ENCODE measurements at places on chromosomes 2 and 18.

DNA sequence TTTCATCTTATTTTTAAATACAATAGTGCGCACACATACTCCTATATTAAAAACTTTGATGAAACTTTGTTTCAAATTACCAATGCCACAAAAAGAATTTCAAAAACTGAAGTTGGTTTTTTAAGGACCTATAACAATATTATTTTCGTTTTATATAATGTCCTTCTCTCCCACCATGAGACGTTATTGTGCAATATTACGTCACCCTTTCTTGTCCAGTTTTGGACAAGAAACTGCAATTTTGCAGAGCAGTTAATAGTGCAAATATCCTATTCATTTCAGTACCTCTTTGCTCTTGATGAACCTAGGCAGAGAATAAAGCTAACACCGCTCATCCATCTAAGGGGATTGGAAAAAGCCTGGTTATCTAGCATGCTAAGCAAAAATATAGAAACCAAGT lies 9.7 kb upstream of the ZNF516 start:
- no peak for DNase-seq

GRCh38 chr2:39521876-39522517 lies 84.9 kb upstream of the MAP4K3 start:
- no peak for DNase-seq

DNA sequence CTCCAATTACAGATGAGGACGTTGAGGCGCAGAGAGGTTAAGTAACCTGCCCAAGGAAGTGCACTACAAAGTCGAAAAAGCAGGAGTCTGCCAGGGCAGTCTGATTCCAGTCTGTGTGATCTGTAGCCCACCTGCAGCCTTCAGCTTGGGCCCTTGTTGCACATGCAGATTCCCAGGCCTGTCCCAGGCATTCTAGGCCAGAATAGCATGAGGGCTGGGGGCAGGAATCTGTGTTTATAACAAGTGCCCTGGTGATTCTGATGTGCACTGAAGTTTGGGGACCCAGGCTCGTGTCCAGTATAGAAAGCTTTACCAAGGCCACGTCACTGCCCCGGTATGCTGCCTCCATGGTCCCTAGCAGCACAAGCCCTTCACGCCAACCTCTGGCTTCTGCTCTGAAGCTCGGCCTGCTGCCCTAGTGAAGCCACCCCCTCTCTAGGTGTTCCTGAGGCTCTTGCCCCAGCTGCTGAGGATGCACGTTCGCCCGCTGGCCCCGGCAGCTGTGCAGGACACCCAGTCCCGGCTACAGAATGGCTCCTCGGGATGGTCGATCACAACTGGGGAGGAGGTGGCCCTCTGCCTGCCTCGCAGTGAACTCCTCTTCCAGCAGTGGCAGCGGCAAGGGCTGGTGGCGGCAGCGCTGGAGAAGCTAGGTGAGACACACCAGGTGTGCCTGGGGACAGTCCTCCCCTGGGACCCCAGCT lies 4.6 kb downstream of the CHRNG start:
- DNase-seq, result no peak

DNA sequence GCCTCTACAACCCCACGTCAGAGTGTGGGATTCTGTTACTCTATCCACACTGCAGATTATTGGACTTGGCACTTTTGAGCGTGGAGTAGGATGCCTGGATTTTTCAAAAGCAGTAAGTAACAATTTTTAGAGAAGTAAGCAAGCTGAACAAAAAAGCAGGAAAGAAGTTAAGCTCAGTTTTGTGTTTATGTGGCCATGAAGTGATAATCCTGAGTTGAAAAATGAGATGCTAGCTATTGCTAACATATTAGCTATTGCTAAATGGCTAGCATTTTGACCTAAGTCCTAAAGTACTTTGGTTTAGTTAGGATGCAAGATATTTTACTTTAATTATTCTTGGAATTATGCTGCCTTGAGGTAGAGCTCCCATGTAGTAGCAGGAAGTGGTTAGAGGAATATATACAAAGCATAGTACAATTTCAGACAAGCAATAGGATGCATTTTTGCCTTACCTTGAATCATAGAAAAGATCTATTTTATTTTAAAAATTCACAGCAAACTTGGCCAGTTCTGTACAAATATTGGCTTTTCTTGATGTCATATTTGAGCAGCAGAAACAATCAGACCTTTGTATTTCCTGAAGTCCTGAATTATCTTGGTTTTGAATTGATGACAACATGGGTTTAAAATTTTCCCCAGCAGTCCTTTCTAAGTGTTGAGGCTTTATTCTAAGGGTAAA lies 74.6 kb downstream of the COX7A2L start:
- no peak for DNase-seq

DNA sequence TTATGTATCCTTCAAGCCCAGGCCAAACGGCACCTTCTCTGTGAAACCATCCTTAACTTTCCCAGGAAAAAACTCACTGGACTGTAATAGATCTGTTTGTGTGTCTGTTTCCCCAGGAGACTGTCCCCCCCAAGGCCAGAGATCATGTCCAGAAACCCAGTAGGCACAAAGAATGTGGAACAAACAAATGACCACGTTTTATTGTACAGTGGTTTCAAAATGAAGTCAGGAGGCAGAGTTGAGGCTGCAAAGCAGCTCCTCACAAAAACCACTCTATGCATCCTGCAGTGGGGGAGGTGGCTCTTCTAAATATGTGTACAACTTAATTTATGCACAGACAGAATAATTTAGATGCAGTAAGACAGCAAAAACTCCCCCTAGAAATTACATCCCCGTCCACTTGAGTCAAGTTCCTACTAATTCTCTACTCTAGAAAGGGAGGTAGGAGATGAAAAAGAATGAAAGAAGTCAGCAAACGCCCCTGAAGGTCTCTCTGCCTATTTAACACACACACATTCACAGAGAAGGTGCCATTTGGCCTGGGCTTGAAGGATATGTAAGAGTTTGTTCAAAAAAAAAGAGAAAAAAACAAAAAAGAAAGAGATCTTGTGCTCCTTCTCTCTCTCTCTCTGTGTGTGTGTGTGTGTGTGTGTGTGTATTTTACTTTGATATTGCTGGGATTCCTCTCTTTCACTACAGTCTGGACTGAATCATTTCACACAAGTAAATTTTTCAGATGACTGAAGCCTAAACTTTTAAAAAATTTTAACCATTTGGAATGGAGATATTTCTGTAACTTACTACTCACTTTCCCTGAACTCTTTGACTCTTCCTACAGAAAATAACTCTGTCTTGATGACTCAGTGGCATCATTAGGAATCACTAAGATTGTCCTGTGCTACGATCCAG lies 19.5 kb downstream of the BCL2 start:
- peak; percentile 42 for DNase-seq

DNA sequence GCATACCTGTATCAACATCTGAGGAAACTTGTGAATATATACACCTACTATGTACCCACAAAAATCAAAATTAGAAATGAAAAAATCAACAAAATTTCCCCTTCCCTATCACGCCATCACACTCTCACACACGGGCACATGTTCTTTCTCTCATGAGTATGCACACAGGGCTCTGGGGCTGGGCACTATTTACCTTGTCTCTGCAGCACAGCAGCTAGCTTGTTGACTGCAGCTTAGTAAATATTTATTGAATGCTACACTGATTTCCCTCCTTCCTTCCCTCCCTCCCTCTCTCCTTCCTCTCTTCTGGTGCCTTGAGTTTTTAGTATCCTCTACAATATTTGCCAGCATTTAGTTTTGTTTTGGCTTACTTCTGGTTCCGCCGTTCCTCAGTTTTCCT lies 182.7 kb upstream of the LHCGR start:
- DNase-seq, result no peak

DNA sequence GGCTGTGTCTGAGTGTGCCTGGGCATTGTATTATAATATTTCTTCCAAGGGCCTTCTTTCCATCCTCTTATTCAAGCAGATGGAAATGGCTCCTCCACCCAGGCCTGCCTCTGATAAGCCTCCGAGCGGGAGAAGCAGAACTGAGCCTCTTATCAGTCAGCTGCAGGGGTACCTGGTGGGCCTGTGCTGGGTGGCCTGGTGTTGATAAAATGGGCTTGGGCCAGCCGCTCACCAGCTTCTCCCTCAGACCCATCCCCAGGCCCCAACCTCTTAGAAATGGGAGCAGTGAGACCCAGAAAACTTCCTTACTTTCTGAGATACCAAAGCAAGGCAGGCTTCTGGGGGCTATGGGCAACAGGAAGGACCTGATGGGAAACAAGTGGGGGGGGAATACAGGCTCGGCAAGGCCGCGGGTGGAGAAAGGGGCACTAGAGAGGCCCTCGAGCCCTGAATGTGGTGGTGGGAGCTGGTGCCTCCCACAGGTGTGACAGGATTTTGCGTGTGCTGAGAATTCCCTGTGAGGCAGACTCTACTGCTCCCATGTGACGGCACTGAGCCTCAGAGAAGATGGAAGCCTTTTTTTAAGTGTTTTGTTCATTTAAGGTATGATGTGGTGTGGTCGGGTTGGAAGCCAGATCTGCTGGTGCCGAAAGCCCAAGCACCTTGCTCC lies 18.3 kb downstream of the GYPC start:
- no peak for DNase-seq

GRCh38 chr2:110827511-110827910 lies 95.1 kb downstream of the ACOXL start:
- no peak for DNase-seq

DNA sequence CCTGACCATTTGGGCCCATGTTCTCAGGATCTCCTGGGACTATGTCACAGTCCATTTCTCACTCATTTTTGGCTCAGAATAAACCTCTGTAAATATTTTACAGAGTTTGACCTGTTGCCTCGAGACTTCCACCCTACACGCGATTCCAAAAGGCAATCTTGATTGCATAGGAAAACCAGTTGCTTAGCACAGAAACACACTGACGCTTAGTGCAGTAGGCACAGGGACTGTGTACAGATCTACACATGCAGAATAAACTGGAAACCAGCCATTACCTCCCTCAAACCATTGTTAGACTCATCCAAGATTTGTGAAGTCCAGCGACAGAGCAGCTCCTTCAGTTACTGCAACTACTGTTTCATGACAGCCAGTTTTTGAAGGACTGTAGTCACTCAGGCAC lies 73.0 kb downstream of the NCKAP5 start:
- no peak for DNase-seq

GRCh38 chr18:6069103-6069502 lies 173.8 kb upstream of the TMEM200C start:
- no peak for DNase-seq

DNA sequence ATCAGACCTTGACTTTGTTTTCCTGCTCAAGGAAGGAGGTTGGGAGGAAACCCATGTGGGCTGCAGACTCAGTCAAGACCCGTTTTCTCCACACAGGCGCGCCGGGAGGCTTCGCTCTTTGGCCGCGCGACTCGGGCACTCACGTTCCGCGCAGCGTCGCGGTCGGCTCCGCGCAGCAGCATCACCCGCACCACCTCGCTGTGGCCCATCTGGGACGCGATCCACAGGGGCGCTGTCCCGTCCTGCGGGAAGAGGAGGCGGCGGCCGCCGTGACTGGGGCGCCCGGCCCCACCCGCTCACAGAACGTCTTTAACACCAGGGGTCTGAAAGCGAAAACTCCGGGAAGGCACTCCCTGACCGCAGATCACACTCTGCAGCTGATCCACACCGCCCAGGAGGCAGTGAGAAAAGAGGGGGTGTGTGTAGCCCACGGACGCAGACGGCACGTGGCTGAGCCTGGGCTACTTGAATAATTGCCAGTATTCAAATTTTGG lies 33.1 kb upstream of the NPC1 start:
- peak; percentile 4 for DNase-seq

GRCh38 chr2:127231130-127231865 lies 11.2 kb upstream of the CYP27C1 start:
- DNase-seq, result no peak

GRCh38 chr2:71348302-71348701 lies 16.7 kb downstream of the ZNF638 start:
- peak; percentile 28 for DNase-seq

- DNase-seq, result no peak
Observed at GRCh38 chr2:169225906-169226305, 136.4 kb downstream of the LRP2 start.

- DNase-seq, result no peak
Observed at GRCh38 chr2:38797953-38798352, 19.9 kb downstream of the GEMIN6 start.

DNA sequence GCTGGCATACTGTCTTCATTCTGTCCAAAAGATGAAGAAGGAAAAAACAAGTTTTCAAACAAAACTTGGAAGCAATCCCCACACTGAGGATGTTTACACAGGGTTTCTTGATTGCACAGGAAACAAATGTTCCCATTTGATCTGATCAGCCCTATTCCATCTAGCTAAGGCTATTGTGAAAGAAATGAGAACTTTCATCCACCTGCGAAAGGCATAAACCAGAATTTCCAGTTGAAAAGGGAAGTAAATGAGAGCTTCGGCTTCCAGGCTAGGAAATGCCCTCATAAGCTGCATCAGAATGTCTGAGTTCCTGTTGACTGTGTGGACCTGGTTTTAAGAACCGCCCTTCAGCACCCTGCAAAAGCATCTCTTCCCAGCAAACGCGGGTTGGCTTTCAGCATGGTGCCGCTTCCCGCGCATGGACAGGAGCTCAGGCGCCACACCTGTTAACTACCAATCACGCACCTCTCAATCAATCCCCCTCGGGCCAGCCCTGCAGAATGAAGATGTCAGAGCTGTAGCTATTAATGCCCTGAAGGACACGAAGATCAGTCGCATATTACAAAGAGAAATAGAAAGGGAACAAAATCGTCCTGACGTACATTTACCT lies 850.4 kb downstream of the GALR1 start:
- no peak for DNase-seq

DNA sequence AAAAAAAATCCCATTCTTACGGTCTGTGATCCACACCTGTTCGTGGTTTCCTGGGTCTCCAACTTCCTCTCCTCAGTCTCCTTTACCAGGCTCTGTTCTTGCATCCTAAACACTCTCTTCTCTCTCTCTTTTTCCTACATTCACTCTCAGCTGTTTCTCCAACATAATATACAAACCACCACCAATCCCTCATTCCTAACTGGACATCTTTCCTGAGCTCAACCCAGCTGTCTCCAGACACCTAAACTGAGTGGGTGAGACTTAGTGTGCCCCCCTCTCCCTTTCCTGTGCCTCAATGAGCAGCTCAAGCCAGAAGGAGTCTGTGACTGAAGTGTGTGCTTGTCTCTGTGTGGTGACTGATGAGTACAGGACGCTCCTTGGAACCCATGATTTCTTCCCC lies 59.4 kb downstream of the LIPG start:
- DNase-seq, result no peak

DNA sequence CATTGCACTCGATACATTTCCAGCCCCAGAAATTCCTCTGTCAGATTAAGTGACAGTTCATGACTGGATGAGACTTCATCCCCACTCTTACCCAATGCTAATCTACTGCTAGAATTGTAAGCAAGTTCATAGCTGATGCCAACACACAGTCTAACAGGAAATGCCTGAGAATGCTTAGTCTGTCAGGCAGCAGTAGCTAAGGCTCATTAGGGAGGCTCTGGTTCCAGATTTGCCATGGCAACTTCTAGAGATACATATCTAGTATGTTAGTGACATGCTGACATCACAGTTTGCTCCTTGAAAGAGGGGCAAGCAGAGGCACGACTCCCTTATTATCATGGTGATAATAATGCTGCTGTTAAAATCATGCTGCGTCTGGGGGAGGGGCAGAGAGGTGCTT lies 198.4 kb downstream of the RBM43 start:
- no peak for DNase-seq

- no peak for DNase-seq
Observed at GRCh38 chr2:24486636-24487205, 4.3 kb upstream of the NCOA1 start.
